Kidney (tissue), 22 donors: ENCODE measurements at places on chromosomes 16 and 17. TPM values are rescaled to one million over a fixed set of nuclear protein-coding genes. Genes with fewer than 3 reads are reported as not detected.

The PROCA1 gene
- 3.4 TPM for total RNA-seq

- H3K27ac ChIP-seq: no peak overlapping the region
- H3K36me3 ChIP-seq: peaks cover 6% of the 10 kb centered on the region
- no peaks in the 10 kb centered on the region for H3K4me1 ChIP-seq
- H3K4me3 ChIP-seq: no peak overlapping the region
- no peaks in the 10 kb centered on the region for H3K27me3 ChIP-seq
- no peak for DNase-seq
Observed at GRCh38 chr17:76569607-76570279, 15.9 kb downstream of the ST6GALNAC2 start.

The TMEM107 gene
- 23.4 TPM for total RNA-seq

The PABPN1L gene
- not detected for total RNA-seq

- DNase-seq: no peak
- no peak overlapping the region for H3K27ac ChIP-seq
- H3K4me3 ChIP-seq: no peak overlapping the region
- no peaks in the 10 kb centered on the region for H3K27me3 ChIP-seq
- no peaks in the 10 kb centered on the region for H3K36me3 ChIP-seq
Observed at GRCh38 chr16:52077607-52078006, 469.3 kb downstream of the TOX3 start.

The TEKT5 gene
- total RNA-seq: 0.57 TPM

- no peaks in the 10 kb centered on the region for H3K36me3 ChIP-seq
- peaks cover 7% of the 10 kb centered on the region for H3K27me3 ChIP-seq
- H3K27ac ChIP-seq: no peak within 1 kb of the TSS
- DNase-seq: peak; percentile 40
Observed at GRCh38 chr17:74466111-74466827, at the start of gene CD300A. Gene CD300A, plus strand, starts transcription at chr17:74466634. Its CDS starts 70 bp downstream, at chr17:74466704.

The WSCD1 gene
- total RNA-seq: 14.5 TPM

The TBC1D3G gene
- not detected for total RNA-seq

The SPDYE4 gene
- total RNA-seq: not detected

- no peaks in the 10 kb centered on the region for H3K4me1 ChIP-seq
- H3K4me3 ChIP-seq: no peak overlapping the region
- no peak overlapping the region for H3K27ac ChIP-seq
- no peak for DNase-seq
Observed at GRCh38 chr16:61900482-61900881, 135.8 kb downstream of the CDH8 start.

DNA sequence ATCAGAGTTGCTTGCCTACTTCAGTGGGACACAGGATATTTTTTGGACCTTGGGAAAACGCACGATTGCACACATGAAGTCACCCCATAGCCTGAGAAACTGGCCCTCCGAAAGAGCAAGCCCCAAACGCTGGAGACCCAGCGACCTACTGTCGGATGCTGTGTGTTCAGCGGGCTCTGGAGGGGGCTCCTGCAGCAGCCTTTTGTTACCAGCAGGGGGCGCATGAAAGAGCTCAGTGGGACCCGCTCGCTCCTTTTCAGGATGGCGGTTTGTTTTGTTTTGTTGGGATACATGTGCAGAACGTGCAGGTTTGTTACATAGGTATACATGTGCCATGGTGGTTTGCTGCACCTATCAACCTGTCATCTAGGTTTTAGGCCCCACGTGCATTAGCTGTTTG is 28.4 kb downstream of the MYH3 start:
- DNase-seq: no peak
- H3K4me3 ChIP-seq: no peak overlapping the region
- H3K4me1 ChIP-seq: no peaks in the 10 kb centered on the region
- H3K27me3 ChIP-seq: no peaks in the 10 kb centered on the region
- H3K27ac ChIP-seq: no peak overlapping the region

The CD300H gene
- 2.0 TPM for total RNA-seq

The OSGIN1 gene
- total RNA-seq: 6.3 TPM

The TBX6 gene
- total RNA-seq: 1.6 TPM

DNA sequence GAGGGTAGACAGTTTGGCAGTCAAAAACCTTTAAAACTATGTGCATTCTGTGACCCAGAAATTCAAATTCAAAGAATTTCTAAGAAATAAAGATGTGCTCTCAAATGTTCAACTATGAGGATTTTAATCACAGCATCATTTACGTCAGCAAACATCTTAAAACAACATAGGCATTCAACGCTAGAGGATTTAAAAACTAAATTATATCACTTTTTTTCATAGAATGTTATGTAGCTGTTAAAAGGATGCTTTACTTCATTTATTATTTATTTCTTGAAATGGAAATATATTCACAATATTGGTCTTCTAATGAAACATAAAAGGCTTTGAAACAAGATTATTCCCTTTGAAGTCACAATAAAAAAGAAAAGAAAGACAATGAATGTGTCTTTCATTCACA is 3.6 kb downstream of the GLP2R start:
- DNase-seq: no peak
- H3K4me1 ChIP-seq: no peaks in the 10 kb centered on the region
- no peaks in the 10 kb centered on the region for H3K27me3 ChIP-seq
- no peak overlapping the region for H3K27ac ChIP-seq

The SLC47A1 gene
- total RNA-seq: 26.0 TPM

- no peaks in the 10 kb centered on the region for H3K36me3 ChIP-seq
- H3K27ac ChIP-seq: no peak overlapping the region
- peak overlapping the region; percentile 1 for H3K4me3 ChIP-seq
- no peaks in the 10 kb centered on the region for H3K27me3 ChIP-seq
- no peak for DNase-seq
- H3K4me1 ChIP-seq: no peaks in the 10 kb centered on the region
Observed at GRCh38 chr16:11258553-11259492, 2.8 kb upstream of the SOCS1 start.

DNA sequence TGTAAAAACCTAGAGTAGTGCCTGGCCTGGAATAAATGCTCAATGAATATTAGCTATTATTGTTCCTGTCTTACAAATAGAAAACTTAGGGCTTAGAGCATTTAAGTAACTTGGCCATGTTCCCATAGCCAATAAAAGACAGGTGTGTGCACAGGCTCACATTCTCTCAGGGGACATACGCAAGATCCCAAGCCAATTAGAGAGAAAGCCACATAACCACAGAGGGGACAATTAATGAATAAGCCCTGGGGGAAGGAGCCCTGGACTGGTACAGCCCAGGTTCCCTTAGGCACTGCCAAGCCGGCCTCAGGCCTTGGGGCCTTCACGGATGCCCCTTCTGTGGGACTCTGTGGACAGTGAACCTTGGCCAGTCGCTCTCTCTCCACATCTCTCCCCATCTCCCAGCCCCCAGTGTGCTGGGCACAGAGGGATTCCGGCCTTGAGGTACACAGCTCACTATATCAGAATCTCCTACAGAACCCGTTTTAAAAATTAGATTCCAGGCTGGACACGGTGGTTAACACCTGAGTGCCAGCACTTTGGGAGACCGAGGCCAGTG is 27.3 kb upstream of the ABCC12 start:
- no peaks in the 10 kb centered on the region for H3K4me1 ChIP-seq
- no peak for DNase-seq
- H3K4me3 ChIP-seq: no peak overlapping the region
- no peaks in the 10 kb centered on the region for H3K27me3 ChIP-seq

DNA sequence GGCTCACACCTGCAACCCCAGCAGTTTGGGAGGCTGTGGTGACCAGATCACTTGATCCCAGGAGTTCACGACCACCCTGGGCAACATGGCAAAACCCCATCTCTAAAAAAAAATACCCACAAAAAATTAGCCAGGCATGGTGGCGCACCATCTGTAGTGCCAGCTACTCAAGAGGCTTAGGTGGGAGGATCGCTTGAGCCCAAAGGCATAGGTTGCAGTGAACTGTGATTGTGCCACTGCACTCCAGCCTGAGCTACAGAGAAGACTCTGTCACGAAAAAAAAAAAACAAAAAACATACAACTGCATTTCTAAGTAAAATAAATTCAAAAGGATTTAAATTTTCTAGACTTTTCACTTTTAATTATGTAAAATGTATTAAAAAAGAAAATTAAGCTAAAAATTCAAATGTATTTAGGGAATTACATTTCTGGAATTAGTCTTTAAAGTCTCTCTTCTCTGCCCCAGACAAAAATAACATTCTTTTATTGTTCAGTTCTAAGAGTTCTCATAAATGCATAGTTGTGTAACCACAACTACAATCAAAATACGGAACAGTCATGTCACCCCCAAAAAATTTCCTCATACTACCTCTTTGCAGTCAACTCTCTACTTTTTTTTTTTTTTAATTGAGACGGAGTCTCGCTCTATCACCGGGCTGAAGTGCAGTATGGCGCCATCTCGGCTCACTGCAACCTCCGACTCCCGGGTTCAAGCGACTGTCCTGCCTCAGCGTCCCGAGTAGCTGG is 14.1 kb downstream of the FAM222B start:
- no peak for DNase-seq
- no peaks in the 10 kb centered on the region for H3K27me3 ChIP-seq
- no peaks in the 10 kb centered on the region for H3K4me1 ChIP-seq
- no peak overlapping the region for H3K4me3 ChIP-seq
- H3K27ac ChIP-seq: no peak overlapping the region
- no peaks in the 10 kb centered on the region for H3K36me3 ChIP-seq

GRCh38 chr16:27315333-27316037 is 1.7 kb downstream of the IL4R start:
- no peak overlapping the region for H3K4me3 ChIP-seq
- H3K36me3 ChIP-seq: no peaks in the 10 kb centered on the region
- H3K27ac ChIP-seq: peak overlapping the region; percentile 96

DNA sequence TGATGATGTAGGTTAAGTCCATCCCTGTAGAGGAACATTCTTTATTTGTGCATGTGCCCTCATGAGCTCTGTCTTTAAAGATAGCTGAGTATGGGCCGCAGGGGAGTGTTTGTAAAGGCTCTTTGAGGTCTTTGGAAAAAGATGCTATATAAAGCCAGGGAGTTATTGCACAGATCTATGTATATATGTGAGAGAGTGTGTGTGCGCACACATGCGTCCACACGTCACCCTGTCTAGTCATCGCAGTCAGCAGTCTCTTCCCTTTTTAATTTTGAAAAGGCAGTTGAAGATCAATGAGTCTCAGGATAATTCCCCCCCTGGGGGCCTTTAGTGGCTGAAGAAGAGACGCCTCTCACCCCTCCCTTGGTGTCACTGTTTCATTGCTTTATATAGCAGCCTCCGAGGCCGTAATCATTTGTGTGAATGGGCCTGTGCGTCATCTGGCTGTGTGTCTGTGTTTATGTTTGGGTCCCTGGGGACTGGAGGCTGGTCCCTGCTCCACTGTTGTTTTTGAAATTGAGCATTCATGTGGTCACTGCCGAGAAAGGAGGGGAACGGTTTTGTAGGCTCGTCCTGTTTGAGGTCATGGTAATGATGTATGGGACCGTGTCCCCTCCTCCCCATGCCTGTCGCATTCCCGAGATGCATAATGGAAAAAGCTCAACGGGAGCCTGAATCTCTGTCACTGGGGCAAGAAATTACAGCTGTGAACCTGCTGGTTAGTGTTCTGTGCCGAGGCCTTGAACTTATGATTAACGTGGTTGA is 143.9 kb downstream of the SNX29 start:
- H3K27me3 ChIP-seq: no peaks in the 10 kb centered on the region
- DNase-seq: peak; percentile 85
- peaks cover 27% of the 10 kb centered on the region for H3K4me1 ChIP-seq
- H3K36me3 ChIP-seq: no peaks in the 10 kb centered on the region
- H3K4me3 ChIP-seq: no peak overlapping the region

DNA sequence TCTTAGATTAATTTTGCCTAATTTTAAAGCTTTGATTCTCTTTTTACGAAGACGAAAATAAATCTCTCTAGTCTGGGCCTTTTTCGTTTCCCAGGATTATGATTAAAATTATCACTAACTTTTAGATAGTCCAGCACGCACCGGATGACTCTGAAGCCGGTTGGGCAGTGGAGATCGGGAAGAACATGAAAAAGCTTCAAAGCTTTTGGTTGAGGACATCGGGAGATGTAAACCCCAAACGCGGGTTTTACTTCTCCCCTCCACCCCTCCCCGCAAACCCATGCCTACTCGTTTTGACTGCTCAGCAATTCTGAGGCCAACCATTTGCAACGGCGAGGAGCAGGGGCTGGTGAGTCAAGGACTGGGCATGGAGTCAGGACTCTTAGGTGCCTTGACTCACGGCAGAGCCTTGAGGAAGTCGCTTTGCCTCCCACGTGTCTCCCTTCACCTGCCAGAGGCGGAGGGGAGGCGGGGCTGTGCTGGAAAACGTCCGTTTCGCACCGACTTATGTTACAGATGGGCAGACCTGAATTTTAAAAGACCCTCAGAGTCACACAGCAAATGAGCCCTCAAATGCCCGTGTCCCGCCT is 989 bp upstream of the DUSP14 start:
- H3K4me3 ChIP-seq: peak overlapping the region; percentile 77
- H3K27me3 ChIP-seq: no peaks in the 10 kb centered on the region
- H3K4me1 ChIP-seq: peaks cover 6% of the 10 kb centered on the region
- no peaks in the 10 kb centered on the region for H3K36me3 ChIP-seq

DNA sequence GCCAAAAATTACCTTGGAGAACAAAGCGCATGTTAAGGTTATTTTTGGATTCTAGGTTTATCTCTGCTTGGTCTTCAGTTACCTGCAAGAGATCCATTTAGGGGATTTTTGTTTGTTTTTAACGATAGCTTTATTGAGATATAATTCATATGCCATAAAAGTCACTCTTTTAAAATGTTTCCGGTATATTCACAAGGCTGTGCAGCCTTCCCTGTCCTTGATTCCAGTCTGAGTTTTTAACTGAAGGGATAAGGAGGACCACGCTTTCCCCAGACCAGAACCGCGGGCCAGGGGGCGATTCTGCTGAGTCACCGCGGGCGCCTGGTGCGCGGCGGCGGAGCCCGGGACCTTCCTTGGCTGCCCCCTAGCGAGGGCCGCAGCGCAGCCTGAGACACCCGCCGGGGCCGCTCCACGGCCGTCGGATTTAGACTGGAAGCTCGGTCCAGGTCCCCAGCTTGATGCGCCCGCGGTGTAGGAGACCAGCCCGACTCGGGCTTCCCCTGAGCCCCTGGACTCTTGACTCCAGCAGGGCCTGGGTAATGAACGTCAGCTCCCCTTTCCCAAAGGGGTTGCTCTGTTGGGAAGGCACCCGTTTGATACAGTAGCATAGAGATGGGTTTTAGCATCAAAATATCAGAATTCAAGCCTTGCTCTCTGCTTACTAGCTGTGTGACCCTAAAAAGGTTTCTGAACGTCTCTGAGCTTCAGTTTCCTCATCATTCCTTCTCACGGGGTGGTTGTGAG is 50.0 kb upstream of the STH start:
- H3K27ac ChIP-seq: no peak overlapping the region
- peak; percentile 59 for DNase-seq
- peaks cover 5% of the 10 kb centered on the region for H3K4me1 ChIP-seq
- no peaks in the 10 kb centered on the region for H3K36me3 ChIP-seq
- peaks cover 4% of the 10 kb centered on the region for H3K27me3 ChIP-seq

The TMEM256 gene
- 55.8 TPM for total RNA-seq

DNA sequence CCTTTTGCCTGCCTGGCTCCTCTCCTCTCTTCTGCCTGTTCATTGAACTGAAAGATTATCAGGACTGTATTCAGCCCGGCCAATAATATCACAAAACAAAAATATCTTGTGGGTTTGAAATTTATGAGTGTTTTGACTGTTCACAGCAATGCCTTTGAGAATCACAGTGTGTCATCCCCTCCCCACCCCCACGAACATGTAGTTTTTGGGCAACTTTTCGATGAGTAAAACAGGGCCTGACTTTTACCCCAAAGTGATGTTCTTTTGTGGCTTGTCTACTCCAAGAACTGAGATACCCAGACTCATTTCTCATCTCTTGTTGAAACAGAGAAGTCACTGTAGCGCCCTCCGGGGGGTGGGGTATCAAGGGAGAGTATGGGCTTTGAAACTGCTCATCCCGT is 675.7 kb downstream of the WWOX start:
- no peak overlapping the region for H3K4me3 ChIP-seq
- peaks cover 2% of the 10 kb centered on the region for H3K4me1 ChIP-seq
- H3K27me3 ChIP-seq: no peaks in the 10 kb centered on the region
- no peak overlapping the region for H3K27ac ChIP-seq
- H3K36me3 ChIP-seq: no peaks in the 10 kb centered on the region

- H3K27me3 ChIP-seq: no peaks in the 10 kb centered on the region
- H3K36me3 ChIP-seq: no peaks in the 10 kb centered on the region
- DNase-seq: peak; percentile 81
- H3K4me3 ChIP-seq: no peak overlapping the region
- no peaks in the 10 kb centered on the region for H3K4me1 ChIP-seq
Observed at GRCh38 chr16:19907161-19907992, 22.7 kb upstream of the GPRC5B start.
